Stimulated activated CD4-positive, alpha-beta T cell treated with anti-CD3 and anti-CD28 coated beads, Interleukin-2, amount 100 ng/mL, for 24 hours (primary cell): ENCODE measurements at places on chromosomes 11 and 22.

DNA sequence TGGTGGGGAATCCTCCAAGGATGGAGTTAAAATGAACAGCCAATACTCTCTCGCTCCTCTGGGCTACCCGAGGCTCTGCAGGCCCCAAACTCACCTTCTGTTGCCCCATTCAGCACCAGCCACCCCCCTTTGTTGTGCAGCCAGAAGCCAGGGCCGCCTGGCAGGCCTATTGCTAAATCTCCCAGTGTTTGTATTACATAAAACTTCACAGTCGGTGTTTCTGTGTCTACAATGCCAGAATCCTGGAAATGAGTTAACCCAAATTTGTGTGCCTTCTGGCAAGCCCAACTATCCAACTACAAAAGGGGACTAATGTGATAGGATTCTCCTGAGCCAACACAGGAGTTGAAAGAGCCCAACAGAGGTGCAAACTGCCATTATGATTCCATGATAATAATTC, 9.3 kb downstream of the KCNJ5 start:
- no peak for DNase-seq

DNA sequence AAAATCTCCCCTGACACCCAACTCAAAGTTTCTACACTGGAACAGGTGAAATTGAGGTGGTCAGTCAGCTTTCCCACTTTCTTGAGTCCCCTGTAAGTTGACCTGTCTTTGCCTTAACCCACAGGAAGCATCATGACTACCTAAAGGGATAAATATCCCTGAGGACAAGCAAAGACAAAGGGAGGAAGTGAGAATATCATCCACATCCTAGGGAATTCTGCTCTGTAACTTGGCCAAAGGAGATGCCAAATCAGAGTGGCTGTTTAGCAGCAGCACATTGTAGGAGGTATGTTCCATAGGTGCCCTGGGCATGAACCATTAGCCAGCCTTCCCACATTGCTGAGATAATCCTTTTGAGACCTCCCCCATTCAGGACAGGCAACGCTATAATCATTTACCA, 40.9 kb upstream of the MRPL17 start:
- no peak for DNase-seq

GRCh38 chr11:62673196-62673525, 1.1 kb upstream of the LBHD1 start:
- no peak for DNase-seq

- no peak for DNase-seq
Measured at GRCh38 chr11:3131330-3131941, 33.7 kb downstream of the OSBPL5 start.

- no peak for DNase-seq
Measured at GRCh38 chr11:119251114-119251513, 45.0 kb downstream of the CBL start.

GRCh38 chr11:19868281-19868821, 155.7 kb downstream of the NAV2 start:
- DNase-seq, result no peak
